ENCODE measurements at places on chromosomes 12 and 14.

- no peak for DNase-seq
These were observed 38.5 kb downstream of the C12orf75 start for GRCh38 chr12:105369014-105369413.

DNA sequence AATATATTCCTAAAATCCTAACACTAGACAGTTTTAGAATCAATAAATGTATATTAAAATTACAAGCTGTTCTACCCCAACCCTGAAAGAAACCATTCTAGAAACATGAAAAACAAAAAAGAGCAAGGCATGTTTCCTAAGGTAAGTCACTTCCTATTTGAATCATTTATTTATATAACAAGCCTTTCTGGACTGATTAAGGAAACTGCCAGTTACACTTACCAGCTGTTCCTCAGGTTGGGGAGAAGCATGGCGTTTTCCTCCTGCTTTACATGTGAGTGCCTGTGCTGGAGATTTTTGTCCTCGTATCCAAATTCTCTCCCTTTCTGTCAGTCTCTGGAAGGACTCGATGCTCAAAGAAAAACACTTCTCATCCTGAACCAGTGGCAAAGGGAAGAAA lies 183.3 kb downstream of the EFCAB11 start:
- DNase-seq = no peak

- DNase-seq = no peak
These were observed 243.0 kb upstream of the ATP2B1 start for GRCh38 chr12:89951694-89952060.

DNA sequence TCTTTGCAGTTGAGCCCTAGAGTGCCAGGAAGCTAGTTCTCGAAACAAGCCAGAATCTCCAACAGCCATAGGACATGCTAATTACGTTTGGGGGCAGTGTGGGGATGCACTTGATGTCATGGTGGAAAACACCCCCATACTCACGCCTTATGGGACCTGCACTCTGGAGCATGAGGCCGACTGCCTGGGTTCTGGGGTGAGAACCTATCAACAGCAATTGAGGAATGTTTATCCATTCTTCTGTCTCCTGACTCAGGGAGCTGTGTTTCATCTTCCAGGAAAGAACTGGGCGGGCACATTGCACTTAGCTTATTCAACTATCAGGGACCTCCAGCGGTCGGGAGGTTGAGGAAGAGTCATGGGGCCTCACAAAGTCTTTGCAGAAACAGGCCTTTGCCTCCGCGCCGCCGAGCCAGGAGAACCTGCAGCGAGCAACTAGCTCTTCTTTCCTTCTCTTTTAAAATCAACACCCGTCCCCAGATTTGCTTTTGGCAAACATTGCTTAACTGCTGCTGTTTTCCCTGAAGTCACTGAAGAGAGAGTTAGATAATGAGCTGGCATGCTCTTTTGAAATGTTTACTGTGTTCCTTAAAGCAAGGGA lies 226.1 kb upstream of the DIO3 start:
- no peak for DNase-seq

DNA sequence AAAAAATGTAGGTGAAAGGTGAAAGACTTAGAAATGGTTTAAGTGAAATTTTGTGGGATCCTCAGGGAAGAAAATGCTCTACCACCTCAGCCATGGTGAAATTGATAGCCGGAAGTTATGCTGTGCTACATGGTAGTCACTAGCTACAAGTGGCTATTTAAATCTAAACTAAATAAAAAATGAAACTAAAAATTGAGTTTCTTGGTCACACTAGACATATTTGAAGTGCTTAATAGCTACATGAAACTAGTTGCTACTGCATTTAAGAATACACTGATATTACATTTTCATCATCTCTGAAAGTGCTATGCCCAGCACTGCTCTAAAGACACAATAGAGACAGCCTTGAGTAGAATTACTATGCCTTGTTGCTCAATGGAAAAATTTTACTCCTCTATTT lies 10.3 kb upstream of the SLCO1B3 start:
- no peak for DNase-seq

- DNase-seq = peak; percentile 94
These were observed 53.4 kb upstream of the DLK1 start for GRCh38 chr14:100673085-100673806.

DNA sequence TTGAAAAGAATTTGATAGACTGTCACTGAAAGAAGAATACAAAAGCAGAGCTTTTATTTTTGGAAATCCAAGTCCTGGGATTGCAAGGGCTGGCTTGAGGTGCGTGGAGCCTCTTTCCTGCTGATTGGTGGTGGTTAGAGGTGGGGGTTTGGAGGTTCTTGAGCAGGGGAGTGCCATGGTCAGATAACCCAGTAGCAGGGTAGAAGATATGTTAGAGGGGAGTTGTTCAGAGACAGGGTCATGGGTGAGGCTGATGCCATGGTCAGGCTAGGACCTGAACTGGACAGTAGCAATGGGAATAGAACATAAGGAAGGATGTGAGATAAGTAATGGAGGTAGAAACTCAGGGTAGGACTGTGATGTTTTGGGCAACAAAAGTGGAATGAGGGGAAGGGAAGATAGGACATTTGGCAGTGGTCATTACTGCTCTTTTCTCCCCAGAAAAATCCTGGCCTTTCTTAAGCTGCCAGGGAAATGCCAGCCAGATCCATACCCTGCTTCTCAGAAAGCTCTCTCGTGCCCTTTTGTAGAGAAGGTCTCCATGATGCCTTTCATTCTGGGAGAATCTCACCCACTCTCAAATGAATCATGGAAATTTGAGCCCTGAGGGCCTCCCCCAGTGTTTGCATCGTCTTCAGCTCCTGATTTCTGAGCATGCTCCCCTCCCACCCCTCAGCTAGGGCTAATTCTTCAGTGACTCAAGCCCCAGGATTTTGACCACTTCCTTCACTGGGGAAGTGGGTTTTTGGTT lies 9.5 kb downstream of the EMP1 start:
- DNase-seq = no peak

DNA sequence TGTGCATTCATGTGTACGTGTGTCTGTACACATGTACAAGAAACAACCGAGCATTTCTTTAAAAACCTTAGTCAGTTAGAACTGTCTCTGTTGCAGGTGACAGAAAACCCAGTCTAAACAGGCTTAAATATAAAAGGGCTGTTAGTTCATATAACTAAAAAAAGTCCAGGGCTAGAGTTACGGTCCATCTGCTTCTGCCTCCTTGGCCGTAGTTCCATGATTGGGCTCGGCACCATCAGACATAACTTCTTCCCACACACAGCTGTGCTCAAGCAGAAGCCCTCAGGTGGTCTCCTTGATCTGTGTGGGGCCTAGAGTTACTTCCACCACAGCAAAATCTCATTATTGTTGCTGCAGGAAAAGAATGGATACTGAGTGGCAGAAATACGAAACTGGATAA lies 34.6 kb downstream of the CKB start:
- DNase-seq = no peak

GRCh38 chr14:68844210-68844545 lies 51.3 kb upstream of the ZFP36L1 start:
- no peak for DNase-seq

GRCh38 chr14:102377696-102378095 lies 15.0 kb downstream of the TECPR2 start:
- DNase-seq = no peak

- no peak for DNase-seq
These were observed 113.5 kb downstream of the C12orf75 start for GRCh38 chr12:105443802-105444652.

DNA sequence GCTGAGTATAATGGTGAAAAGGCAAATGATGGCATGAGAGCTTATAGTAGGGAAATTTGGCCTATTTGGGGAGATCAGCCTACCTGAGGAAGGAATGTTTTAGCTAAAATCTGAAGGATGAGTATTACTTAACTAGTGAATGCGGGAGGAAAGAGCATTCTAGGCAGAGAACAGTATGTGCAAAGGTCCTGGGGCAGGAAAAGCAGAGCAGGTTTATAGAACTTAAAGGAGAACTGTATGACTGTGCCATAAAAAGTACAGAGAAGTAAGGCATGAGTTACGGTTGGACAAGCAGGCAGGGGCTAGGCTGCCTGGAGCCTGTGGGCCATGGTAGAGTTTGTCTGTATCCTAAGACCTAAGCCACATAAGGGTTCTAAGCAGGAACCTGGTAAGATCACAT lies 21.7 kb upstream of the P2RX4 start:
- DNase-seq = no peak

DNA sequence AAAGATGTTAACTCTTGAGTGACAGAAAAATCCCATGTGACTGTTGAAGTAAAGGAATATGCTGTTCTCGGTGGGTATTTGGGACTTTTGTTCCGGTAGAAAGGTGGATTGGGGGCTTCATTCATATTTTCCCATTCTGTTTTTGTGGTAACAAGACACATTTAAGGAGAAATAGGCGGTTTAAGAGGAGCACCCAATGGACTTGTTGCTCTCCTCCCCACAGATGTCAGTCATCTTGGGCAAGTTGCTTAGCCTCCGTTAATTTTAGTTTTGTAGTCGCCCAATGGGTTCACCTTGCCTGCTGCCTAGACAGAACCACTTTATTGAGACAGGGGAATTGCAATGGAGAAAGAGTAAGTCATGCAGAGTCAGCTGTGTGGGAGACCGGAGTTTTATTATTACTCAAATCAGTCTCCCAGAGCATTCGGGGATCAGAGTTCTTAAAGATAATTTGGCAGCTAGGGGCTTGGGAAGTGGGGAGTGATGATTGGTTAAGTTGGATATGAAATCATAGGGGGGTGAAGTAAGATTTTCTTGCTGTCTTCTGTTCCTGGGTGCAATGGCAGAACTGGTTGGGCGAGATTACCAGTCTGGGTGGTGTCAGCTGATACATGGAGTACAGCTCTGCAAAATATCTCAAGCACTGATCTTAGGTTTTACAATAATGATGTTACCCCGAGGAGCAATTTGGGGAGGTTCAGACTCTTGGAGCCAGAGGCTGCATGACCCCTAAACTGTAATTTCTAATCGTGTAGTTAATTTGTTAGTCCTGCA lies 50.3 kb downstream of the SLC38A1 start:
- no peak for DNase-seq

DNA sequence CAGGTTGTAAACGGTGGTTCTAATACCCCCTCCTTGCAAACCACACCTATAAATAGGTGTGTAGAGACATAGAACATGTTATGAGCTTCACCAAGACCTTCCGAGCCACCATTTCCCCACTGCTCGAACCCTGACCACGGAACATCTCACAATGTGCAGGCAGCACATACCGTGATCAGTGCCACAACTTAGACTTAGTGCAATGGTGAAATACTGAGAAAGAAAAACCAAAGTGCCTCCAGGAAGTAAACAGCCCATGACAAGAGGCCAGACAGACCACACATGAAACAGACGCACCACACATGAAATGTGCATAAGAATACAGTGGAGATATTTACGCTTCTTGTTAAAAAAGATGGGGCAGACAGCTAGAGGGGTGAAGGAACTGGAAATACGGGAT lies 166.9 kb upstream of the CCND2 start:
- no peak for DNase-seq

DNA sequence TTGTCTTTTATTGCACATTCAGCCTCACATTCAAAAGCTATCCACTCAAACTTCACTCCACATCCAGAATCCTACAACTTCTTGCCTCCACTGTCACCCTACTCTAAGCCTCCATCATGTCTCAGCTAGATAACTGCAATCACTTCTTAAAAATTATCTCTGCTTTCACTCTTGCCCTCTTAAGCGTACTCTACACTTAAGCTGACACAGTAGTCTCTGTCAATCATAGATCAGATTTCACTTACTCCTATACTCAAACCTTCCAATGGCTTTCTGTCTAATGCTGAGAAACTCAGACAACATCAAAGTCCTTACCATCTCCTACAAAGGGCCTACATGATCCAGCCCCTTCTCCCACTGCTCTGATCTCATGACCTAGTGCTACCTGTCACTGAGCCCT lies 304.1 kb downstream of the ITPR2 start:
- no peak for DNase-seq

GRCh38 chr14:61438036-61438435 lies 116.7 kb downstream of the PRKCH start:
- DNase-seq = no peak

DNA sequence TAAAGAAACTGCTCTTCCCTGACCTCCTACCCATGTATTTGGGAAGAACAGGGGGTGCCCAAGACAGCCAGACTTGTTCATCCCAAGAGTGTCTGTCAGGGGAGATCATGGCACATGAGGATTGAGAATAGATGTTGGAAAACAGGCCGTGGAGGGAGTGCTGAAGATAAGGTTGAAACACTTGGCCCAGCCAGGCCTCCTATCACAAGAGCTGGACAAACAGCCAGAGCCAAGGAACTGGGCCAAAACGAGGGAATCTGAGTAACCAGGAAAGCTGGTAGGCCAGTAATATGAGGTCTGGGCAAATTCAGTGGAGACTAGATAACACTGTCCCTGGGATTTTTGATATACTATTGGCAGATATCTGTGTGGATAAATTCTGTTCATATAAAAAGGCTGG lies 161.7 kb downstream of the TMX1 start:
- DNase-seq = no peak

DNA sequence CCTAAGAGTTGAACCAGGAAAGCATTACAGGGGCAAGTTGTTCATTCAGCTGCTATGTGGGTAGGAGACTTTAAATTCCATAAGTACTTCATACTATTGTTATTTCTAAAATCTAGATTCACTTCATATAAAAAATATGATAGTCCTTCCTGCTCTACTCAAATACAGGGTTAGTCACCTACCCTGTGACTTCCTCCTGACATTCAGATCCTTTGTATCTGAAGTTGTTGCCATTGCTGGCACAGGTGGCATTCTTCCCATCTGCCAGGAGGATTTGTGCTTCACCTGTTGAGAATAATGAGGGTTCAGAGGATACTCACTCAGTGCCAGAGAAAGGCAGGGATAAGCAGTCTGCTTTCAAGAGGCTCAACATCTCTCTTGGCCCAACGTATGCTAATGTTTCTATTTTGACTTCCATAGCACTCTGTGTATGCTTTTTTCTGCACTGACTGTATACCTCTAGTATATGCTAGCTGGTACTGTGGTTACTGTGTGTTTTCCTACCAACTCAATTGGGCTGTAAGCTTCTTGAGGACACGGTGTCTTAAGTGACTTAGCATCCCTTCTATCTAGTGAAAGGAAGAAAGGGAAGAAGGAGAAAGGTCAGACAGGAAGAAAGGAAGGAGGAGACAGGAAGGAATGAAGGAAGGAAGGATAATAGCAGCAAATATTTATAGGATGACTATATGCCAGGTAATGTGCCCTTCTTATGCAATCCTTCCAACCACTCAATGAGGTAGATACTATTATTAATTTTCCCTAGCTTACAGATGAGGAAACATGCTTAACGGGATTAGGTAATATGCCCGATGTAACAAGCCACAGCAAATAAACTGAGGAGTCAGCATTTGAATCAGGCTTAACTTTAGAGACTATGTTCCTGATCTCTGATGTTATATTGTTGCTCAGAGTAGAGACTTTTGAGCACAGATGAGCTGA lies 38.5 kb upstream of the FGF6 start:
- DNase-seq = no peak

- DNase-seq = no peak
These were observed 68.9 kb downstream of the SPPL3 start for GRCh38 chr12:120835304-120835612.

DNA sequence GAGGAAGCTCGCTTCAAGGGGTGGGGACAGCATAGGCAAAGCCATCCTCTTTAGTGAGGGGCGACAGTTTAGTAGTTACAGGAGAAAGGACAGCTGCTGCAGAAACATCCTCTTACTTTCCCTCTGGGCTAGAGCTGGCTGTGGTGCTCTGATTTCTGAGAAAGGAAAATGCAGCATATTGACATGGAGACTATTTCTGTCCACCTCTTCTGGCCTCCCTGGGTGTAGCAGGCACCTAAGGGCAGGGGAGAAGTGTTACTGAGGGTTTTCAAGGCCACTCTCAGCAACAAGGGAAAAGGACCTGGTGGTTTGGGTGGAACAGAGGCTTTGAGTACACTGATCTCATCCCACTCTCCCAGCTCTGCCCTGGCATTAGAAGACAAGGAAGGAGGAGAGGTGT lies 40.0 kb upstream of the CTDSP2 start:
- no peak for DNase-seq

GRCh38 chr12:99644629-99645028 lies 2.9 kb upstream of the GARIN6 start:
- DNase-seq = no peak

Data from NCI-H2171 (cell line).